ENCODE measurements at places on chromosomes 7 and 10.

DNA sequence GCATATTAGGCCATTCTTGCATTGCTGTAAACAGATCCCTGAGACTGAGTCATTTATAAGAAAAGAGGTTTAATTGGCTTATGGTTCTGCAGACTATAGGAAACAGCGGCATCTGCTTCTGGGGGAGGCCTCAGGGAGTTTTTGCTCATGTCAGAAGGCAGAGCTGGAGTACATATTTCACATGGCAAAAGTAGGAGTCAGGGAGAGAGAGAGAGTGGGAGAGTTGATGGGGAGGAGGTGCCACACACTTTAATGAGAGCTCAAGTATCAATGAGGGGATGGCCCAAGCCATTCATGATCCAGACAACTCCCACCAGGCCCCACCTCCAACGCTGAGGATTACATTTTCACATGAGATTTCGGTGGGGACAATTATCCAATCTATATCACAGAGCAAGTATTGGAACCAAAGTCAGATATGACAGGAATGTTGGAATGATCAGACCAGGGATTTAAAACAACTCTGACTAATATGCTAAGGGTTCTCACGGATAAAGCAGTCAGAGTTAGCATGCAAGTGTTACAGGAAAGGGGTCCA lies 795.3 kb upstream of the CELF2 start:
- ATAC-seq = no peak

GRCh38 chr7:149783386-149784250 lies 10.2 kb upstream of the ZNF467 start:
- no peak for ATAC-seq

DNA sequence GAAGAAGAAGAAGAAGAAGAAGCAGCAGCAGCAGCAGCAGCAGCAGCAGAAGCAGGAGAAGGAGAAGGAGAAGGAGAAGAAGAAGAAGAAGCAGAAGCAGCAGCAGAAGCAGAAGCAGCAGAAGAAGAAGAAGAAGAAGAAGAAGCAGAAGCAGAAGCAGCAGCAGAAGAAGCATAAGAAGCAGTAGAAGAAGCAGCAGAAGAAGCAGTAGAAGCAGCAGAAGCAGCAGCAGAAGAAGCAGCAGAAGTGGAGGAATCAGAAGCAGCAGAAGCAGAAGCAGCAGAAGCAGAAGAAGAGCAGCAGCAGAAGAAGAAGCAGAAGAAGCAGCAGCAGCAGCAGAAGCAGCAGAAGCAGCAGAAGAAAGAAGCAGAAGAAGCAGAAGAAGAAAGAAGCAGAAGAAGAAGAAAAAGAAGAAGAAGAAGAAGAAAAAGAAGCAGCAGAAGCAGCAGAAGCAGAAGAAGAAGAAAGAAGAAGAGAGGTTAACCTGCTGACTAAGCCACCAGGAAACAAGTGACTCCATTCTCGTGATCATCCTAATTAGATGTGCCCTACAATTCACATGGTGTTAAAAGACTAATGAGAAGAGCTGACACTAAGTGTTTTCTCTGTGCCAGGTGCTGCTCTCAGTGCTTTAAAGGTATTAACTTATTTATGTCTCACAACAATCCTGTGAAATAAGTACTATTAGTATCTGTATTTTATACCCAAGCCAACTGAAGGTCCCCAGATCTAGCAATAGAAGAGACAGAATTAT lies 11.6 kb downstream of the CDNF start:
- ATAC-seq = no peak

DNA sequence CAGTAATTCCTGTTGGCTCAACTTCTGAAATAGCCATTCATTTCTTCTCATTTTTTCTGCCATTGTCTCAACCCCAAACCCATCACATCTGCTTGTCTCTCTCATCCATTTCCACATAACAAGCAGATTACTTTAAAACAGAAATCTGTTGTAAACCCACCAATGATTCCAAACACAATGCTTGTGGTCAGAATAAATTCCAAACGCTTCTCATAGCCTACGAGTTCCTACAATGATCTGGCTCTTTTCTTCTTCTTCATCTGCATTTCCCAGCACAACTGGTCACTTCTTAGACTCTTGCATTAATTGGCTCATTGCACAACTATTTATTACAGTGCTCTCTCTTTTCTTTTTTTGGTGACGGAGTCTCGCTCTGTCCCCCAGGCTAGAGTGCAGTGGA lies 364.1 kb downstream of the GATA3 start:
- no peak for ATAC-seq

DNA sequence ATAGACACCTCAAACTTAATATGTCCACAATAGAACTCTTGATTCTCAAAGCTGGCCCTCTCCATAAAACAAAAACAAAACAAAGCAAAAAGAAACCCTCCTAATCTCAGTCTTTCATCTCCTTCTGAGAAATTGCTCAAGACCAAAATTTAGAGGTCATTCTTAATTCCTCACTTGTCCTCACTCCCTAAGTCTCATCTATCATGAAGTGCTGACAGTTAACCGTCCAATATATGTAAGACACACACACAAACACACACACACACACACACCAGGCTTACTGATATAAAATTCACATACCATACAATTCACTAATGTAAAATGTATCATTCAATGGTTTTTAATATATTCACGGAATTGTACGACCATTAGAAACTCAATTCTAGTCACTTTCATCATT lies 17.0 kb upstream of the SVIL start:
- ATAC-seq = no peak

GRCh38 chr7:123271856-123272255 lies 72.1 kb upstream of the SLC13A1 start:
- ATAC-seq = no peak

DNA sequence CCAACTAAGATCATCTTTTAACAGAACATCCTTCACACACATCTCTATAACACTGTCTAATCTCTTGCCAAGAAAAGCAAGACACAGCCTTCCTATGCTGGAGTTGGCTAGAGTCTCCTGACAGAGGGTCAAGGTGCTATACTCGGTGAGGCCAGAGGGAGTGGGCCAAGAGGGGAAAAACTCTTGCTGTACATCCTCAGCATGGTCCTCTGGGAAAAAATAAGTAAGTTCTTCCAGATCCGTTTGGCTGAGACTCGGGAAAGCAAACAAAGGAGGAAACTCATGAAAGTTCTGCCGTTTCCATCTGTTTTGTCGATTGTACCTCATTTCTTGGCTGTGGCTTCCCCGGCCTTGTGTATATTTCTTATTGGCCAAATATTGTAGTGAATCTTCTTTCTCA lies 33.9 kb downstream of the VWDE start:
- ATAC-seq = no peak

DNA sequence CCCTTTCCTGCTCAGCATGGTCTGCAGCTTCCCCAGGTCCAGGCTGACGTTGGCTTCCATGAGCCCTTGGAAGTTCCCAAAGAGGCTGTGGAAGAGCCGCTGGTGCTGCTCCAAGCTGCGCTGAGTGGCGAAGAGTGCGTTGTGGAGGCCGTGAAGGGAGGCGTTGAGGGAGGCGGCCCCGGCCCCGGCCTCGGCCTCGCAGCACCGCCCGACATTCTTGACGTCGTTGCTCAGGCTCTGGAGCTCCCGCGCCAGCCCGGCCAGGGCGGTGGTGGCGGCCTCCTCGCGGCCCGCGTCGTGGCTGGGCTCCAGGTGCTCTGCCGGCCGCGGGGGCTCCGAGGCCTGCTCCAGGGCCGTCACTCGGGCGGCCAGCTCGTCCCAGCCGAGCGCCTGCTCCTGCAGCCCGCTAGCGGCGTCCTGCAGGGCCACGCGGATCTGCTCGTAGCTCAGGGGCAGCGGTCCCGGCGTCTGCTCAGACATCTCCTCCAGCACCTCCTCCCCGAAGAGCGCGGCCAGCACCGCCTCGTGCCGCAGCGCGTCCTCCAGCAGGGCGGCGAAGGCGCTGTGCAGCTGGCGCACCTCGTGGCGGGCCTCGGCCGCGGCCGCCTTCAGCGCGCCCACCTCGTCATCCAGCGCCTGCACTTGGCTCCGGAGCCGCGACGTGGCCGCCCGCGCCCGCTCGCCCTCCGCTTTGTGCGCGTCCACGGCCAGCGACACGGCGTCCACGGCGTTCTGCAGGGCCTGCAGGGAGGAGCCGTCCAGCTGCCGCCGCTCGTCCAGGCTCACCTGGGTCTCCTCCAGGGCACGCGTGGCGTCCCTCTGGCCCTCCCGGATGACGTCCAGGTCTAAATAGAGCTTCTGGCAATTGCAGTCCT lies 14.7 kb downstream of the MMRN2 start:
- no peak for ATAC-seq

GRCh38 chr7:26991796-26992195 lies 104.0 kb downstream of the HOXA1 start:
- ATAC-seq = no peak

- no peak for ATAC-seq
Observed at GRCh38 chr10:36091007-36091406, 448.9 kb upstream of the FZD8 start.

DNA sequence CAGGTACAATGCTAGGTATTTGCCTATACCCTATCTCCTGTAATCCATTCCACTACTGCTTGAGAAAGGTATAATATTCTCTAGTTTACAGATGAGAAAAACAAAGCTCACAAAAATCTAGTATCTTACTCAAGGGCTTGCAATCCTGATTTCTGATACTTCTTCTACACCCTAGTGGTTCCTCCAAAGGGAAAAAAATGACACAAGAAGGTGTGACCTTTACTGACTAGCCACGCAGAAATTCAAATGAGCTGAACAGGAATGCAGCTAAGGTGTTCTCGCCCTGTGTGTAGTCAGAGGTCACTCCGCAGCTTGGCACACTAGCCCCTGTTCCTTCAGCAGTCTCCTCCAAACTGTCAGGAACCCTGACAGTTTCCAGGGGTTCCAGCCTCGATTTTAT lies 59.5 kb upstream of the TM9SF3 start:
- no peak for ATAC-seq

DNA sequence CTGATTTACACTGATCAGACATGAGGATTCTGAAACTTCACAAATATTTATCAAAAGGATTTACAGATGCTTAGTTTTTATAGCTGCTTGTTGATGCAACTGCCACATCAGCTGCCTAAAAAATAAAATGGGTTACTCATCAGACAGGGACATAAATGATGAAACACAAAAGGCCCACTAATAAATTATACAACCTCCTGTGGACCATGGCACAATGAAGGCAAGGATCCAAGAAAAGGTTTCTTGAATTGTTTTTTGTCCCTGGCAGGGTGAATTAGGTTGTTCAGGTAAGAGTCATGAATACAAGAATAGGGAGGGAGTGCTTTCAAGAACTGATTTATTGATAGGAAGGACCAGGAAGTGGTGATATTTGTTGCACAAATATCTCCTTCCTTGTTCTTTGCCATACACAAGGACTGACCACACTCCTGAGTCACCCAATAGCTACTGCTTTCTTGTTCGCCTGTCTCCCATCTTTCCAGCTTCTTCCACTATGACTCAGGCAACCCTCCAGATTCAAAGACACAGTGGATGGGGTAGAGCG lies 234.5 kb downstream of the AHR start:
- ATAC-seq = no peak

DNA sequence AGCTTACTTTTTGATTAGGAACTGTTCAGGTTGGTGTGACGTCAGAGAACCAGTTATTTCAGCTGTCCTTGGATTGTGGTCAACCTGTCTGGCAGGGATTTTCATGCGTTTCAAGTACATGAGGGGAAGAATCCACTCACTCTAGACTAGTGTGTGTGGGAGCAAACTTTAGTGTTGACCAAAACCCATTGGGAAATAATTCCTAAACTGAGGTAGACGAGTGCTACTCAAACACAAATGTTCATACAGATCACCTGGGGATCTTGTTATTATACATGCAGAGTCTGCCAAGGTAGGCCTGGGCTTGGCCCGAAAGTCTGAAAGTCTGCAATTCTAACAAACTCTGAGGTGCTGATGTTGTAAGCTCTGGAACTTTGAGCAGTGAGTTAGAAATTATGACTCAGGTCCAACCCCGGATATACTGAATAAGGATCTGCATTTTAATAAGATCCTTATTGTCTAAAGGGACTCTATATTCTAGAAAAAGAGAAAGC lies 111.1 kb upstream of the CREB5 start:
- no peak for ATAC-seq

- ATAC-seq = no peak
Observed at GRCh38 chr7:129008645-129009414, 46.1 kb downstream of the TNPO3 start.

DNA sequence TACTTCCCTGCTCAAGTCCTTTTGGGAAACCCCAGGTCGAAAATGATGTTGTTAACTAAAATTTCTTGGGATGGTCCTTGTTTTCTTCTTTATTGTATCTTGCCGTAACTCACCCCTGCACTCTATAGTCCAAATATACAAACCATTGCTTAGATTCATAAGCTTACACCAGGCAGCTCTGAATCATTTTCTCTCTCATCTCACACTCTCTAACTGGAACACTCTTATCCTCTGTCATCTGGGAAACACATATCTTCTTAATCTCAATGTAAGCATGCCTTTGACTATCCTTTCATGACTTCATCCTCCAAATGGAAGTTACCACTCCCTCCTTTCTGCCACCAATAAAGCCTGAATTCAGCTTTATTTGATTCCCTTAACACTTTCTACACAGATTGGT lies 175.8 kb upstream of the ANK3 start:
- ATAC-seq = no peak

- ATAC-seq = no peak
Observed at GRCh38 chr10:68175949-68176348, 56.0 kb downstream of the ATOH7 start.

Measured in stimulated activated memory B cell treated with anti-CD40 and anti-IgM and Interleukin-4, amounts not matched to agents 10 μg/mL and 1 μg/mL and 100 μg/mL, for 72 hours (primary cell).